Immature natural killer cell (primary cell): ENCODE measurements at places on chromosomes 12 and 14. TPM values are rescaled to one million over a fixed set of nuclear protein-coding genes. Genes with fewer than 3 reads are reported as not detected.

GRCh38 chr12:77610446-77610845 lies 220.2 kb upstream of the NAV3 start:
- no peaks in the 10 kb centered on the region for H3K4me1 ChIP-seq
- DNase-seq, result no peak
- no peak overlapping the region for H3K4me3 ChIP-seq
- no peak overlapping the region for H3K27ac ChIP-seq
- no peaks in the 10 kb centered on the region for H3K36me3 ChIP-seq

GRCh38 chr12:121490401-121491281 lies 90.2 kb downstream of the KDM2B start:
- H3K4me3 ChIP-seq, result no peak overlapping the region
- peaks cover 9% of the 10 kb centered on the region for H3K36me3 ChIP-seq
- no peak for DNase-seq
- peaks cover 25% of the 10 kb centered on the region for H3K4me1 ChIP-seq

DNA sequence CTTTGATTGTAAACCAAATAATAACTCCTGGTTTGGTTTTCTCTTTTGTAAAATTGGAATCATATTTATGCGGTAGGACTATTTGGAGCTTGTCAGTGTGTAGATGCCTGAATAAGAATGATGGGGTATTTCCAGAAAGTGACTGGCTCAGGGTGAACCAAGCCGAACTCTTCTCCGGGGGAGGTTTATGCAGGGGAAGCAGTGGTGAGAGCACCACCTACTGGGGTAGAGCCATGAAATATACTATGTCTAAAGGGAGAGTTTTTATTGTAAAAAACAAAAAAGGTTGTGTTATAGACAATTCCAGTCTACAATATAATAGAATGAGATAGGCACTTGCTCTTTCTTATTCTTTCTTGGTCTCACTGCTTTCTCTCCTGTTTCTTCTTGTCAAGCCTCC lies 222.9 kb upstream of the SLC16A7 start:
- DNase-seq, result no peak
- no peak overlapping the region for H3K27ac ChIP-seq
- H3K4me1 ChIP-seq, result no peaks in the 10 kb centered on the region
- H3K27me3 ChIP-seq, result no peaks in the 10 kb centered on the region

DNA sequence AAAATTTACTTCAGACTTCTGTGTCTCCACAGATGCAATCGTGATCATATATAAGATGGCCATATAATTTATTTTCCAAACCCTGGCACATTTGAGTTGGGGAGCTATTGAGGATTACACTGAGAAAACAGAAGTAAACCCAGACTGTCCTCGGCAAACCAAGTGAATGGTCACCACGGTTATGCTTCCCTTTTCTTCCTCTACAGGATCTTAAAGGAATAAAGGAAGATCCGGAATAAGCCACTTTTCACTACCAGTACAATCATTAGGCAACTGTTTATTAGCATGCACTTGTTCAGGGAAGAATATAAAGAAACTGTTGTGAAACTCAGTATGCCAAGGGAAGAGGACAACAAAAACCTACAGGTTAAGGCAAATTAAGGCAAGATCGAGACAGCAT lies 27.6 kb downstream of the SBNO1 start:
- H3K4me3 ChIP-seq, result no peak overlapping the region
- H3K27ac ChIP-seq, result peak overlapping the region; percentile 53
- DNase-seq, result no peak
- peaks cover 5% of the 10 kb centered on the region for H3K36me3 ChIP-seq
- peaks cover 13% of the 10 kb centered on the region for H3K4me1 ChIP-seq
- no peaks in the 10 kb centered on the region for H3K27me3 ChIP-seq

DNA sequence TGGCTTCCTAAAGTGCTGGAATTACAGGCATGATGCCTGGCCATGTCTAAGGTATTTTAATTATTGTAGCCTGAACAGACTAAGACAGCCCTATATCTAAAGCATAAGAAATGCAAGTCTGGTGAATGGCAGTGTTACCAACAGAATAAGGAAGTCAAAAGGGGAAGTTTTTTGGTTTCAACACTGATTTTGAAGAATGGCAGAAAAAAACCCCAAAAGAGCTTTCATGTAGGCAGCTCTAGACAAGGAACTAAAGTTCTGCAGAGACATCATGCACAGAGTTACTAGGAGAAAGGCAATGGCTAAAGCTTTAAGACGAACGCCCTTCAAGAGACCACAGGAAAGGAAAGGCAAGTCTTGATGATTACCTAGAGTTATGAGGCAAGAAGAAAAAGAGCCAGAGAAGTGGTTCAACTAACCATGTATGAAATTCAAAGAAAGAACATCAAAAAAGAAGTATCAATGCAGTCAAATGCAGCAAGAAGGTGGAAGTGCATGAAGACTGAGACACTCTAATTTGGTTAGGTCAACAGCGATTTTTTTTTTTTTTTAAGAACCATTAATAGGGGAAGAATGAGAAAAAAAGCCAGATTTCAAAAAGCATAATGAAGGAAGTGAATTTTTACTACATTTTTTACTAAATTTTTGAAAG lies 50.8 kb downstream of the RPS6KA5 start:
- peaks cover 22% of the 10 kb centered on the region for H3K4me1 ChIP-seq
- H3K36me3 ChIP-seq, result peaks cover 6% of the 10 kb centered on the region
- H3K27ac ChIP-seq, result peak overlapping the region; percentile 56
- peak overlapping the region; percentile 9 for H3K4me3 ChIP-seq

GRCh38 chr12:18467620-18468245 lies 206.4 kb downstream of the PIK3C2G start:
- no peak overlapping the region for H3K4me3 ChIP-seq
- no peaks in the 10 kb centered on the region for H3K36me3 ChIP-seq
- no peak for DNase-seq

DNA sequence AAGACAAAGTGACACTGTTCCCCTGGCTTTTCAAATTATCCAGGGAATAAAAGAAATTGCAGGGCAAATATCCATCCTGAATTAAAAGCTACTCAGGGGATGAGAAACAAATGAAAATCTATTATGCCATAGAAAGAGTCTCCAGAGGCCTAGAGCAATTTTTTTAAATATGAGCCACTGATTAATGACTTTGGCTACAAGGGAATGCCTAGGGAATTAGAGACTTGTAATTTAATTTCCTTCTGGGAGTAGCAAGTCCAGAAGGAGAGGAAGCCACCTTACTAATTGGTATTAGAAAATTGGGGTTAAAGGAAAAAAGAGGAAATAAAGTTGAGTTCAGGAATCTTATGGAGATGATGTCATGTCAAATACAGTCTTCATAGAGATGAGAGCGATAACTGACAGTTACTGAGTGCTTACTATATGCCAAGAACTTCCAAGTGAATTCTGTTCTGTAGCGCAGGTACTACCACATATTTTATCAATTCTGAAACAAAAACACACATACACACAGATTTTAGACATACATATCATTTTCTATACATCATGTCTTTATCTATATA lies 304.4 kb downstream of the DUSP6 start:
- H3K27me3 ChIP-seq, result peaks cover 3% of the 10 kb centered on the region
- no peaks in the 10 kb centered on the region for H3K4me1 ChIP-seq
- H3K36me3 ChIP-seq, result no peaks in the 10 kb centered on the region
- DNase-seq, result no peak
- no peak overlapping the region for H3K27ac ChIP-seq

GRCh38 chr14:46487582-46488350 lies 163.8 kb downstream of the RPL10L start:
- H3K36me3 ChIP-seq, result no peaks in the 10 kb centered on the region
- no peak overlapping the region for H3K27ac ChIP-seq
- H3K4me3 ChIP-seq, result no peak overlapping the region
- no peaks in the 10 kb centered on the region for H3K4me1 ChIP-seq
- no peaks in the 10 kb centered on the region for H3K27me3 ChIP-seq

DNA sequence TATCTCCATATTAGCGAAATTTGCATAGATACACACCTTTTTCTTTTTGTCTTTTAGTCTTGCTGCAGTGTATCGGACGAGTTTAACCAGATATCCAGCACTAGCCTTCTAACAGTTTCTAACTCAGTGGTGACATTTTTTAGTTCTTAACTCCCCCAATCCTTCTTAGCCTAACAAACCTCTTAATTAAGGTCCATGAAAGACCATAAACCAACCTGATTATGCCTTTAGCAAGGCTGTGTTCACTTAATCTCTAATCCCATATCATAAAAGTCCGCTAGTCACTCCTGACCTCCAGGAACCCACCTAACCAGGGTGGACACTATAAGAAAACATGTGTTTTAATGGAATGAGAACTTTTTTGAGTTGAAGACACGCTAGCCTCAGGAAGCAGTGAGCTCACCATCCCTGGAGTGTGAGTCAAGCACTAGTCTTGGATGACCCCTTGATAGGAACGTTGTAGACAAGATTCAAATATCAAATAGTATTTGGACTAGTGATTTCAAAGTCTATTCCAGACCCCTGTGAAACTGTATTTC lies 9.5 kb downstream of the CDKN1B start:
- H3K36me3 ChIP-seq, result peaks cover 6% of the 10 kb centered on the region
- peak overlapping the region; percentile 99 for H3K27ac ChIP-seq
- peaks cover 32% of the 10 kb centered on the region for H3K27me3 ChIP-seq
- DNase-seq, result no peak
- peak overlapping the region; percentile 98 for H3K4me3 ChIP-seq

The RXYLT1 gene
- 17.4 TPM for polyA plus RNA-seq

The TCL1B gene
- not detected for polyA plus RNA-seq

The GARIN6 gene
- not detected for polyA plus RNA-seq

The VRTN gene
- polyA plus RNA-seq, result not detected

The KRT85 gene
- not detected for polyA plus RNA-seq
